ENCODE measurements at places on chromosomes 3 and 15. TPM values are rescaled to one million over a fixed set of nuclear protein-coding genes. Genes with fewer than 3 reads are reported as not detected.

DNA sequence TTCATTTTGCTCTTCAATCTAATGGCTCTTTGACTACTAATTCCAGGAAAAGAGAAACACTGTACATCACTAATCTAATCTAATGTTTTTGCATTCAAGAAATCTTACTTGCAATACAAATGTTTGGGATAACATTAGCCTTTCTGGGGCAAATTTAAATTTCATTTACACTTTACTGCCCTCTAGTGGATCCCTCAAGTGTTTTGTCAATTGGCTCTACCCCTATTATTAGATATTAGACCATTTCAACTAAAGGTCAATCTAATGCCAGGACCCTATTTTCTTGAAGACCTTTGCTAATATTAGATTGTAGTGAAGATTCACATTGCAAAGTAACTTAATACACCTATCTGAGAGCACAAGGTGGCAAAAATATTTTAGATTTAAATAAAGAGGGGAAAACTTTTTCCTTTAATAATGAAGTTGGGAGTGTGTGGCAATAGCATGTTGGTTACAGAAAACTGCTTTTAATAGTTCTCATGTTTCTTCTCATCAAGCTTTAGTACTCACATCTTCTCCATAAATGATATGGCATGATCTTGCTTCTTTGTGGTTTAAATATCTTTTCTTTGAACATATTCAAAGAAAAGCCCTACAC is 5.0 kb downstream of the C2CD4A start:
- H3K27ac ChIP-seq: no peak overlapping the region
- DNase-seq: no peak
- peaks cover 12% of the 10 kb centered on the region for H3K4me1 ChIP-seq
- H3K4me3 ChIP-seq: no peak overlapping the region
- no peaks in the 10 kb centered on the region for H3K36me3 ChIP-seq

DNA sequence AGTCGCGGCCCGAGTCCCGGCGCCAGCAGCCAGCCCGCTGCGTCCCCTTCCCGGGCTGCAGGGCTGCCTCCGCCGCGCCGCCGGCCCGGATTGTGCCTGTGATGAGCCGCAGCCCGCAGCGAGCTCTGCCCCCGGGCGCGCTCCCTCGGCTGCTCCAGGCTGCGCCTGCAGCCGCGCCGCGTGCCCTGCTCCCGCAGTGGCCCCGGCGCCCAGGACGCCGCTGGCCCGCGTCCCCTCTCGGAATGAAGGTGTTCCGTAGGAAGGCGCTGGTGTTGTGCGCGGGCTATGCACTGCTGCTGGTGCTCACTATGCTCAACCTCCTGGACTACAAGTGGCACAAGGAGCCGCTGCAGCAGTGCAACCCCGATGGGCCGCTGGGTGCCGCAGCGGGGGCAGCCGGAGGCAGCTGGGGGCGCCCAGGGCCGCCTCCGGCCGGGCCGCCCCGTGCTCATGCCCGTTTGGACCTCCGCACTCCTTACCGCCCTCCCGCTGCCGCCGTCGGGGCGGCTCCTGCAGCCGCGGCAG is 1.2 kb downstream of the CHST2 start:
- H3K4me1 ChIP-seq: peaks cover 46% of the 10 kb centered on the region
- peak overlapping the region; percentile 20 for H3K27ac ChIP-seq
- peaks cover 9% of the 10 kb centered on the region for H3K27me3 ChIP-seq
- peak overlapping the region; percentile 65 for H3K4me3 ChIP-seq
- H3K36me3 ChIP-seq: peaks cover 3% of the 10 kb centered on the region
- peak; percentile 61 for DNase-seq

GRCh38 chr3:51657234-51657633 is 13.8 kb upstream of the TEX264 start:
- H3K27ac ChIP-seq: no peak overlapping the region
- no peaks in the 10 kb centered on the region for H3K4me1 ChIP-seq
- DNase-seq: no peak
- no peak overlapping the region for H3K4me3 ChIP-seq

- peaks cover 12% of the 10 kb centered on the region for H3K36me3 ChIP-seq
- H3K4me1 ChIP-seq: no peaks in the 10 kb centered on the region
- no peak overlapping the region for H3K4me3 ChIP-seq
- peak; percentile 16 for DNase-seq
- no peak overlapping the region for H3K27ac ChIP-seq
- H3K27me3 ChIP-seq: no peaks in the 10 kb centered on the region
Measured at GRCh38 chr3:123159926-123160635, 41.7 kb upstream of the SEC22A start.

GRCh38 chr15:96408591-96409183 is 78.2 kb downstream of the NR2F2 start:
- DNase-seq: no peak
- H3K27me3 ChIP-seq: peaks cover 47% of the 10 kb centered on the region
- no peak overlapping the region for H3K27ac ChIP-seq
- no peak overlapping the region for H3K4me3 ChIP-seq

MESP2 gene
- total RNA-seq: not detected

TTLL13 gene
- 1.3 TPM for total RNA-seq

VILL gene
- total RNA-seq: 14.6 TPM

ITIH4 gene
- 16.3 TPM for total RNA-seq

Data from activated CD8-positive, alpha-beta T cell treated with anti-CD3 and anti-CD28 coated beads, Interleukin-2, amount 10 ng/mL, durations not matched to agents 7 days and 5 days (primary cell).